ENCODE measurements at places on chromosomes 12 and 14.

- no peak for DNase-seq
Observed at GRCh38 chr12:93025145-93026103, 96.3 kb upstream of the EEA1 start.

- no peak for DNase-seq
Observed at GRCh38 chr14:105012171-105012985, 8.5 kb downstream of the CDCA4 start.

DNA sequence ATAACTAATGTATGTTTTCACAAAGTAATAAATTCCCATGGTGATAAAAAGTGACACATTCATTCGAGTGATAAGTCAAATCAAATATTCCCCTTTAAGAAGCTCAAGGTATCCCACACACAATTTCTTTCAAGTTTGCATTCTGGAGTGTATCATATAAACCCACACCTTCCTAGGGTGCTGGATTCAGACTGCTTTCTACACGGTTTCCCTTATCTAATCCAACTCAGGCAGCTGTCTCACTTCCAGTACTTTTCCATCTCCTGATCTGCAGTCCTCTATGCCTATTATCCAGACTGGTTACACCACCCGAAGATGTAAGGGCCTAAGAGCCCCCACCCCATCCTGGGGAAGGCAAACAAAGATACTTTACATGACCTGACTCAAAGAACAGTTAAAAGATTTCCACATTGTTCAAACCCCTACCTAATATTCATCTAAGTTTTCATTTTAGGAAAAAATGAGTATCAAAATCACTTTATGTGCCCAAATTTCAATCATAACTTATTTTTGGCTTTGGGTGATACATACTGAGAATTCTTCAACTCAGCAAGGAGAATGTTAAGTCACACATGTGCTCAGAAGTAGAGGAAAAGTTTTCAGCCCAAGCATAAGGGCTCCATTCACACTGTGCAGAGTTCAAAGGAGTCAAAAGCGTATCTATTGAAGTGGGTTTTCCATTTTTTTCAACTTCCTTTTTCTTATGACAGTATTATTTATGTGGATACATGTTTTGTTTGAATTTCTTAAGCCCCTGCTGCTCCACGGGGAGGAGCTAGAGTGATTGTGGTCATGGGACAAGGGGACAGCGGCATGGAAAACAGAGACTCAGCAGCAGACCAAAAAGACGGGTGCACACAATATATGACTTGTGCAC lies 41.8 kb downstream of the CORO1C start:
- peak; percentile 64 for DNase-seq

DNA sequence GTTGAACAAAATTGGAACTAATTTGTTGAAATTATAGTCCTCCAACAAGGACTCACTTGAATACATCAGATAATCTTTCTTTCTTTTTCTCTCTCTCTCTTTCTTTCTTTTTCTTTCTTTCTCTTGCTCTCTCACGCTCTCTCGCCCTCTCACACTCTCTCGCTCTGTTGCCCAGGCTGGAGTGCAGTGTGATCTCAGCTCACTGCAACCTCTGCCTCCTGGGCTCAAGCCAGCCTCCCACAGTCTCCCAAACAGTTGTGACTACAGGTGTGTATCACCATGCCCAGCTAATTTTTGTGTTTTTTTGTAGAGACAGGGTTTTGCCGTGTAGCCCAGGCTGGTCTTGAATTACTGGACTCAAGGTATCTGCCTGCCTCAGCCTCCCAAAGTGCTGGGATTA lies 22.8 kb downstream of the WDR20 start:
- DNase-seq, result no peak

- DNase-seq, result no peak
Observed at GRCh38 chr12:48768147-48768546, 20.7 kb downstream of the ADCY6 start.

DNA sequence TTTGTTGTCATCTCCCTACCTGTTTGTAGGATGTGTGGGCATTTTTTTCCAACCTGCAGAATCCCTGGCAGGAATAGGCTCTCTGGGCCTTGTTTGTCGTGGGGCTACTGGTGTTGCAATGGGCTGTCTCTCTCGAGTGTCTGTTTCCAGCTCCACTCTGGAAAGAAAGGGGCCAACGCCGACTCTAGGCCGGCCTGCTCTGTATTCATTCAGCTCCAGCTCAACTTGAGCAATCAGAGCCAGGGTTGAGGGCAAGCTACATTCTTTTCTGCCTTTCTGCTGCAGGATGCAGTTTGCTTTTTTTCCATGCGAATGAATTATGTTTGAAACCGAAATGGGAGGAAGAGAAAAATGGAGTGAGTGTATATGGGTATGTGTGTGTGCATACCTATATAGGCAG lies 2.3 kb downstream of the JDP2 start:
- no peak for DNase-seq

DNA sequence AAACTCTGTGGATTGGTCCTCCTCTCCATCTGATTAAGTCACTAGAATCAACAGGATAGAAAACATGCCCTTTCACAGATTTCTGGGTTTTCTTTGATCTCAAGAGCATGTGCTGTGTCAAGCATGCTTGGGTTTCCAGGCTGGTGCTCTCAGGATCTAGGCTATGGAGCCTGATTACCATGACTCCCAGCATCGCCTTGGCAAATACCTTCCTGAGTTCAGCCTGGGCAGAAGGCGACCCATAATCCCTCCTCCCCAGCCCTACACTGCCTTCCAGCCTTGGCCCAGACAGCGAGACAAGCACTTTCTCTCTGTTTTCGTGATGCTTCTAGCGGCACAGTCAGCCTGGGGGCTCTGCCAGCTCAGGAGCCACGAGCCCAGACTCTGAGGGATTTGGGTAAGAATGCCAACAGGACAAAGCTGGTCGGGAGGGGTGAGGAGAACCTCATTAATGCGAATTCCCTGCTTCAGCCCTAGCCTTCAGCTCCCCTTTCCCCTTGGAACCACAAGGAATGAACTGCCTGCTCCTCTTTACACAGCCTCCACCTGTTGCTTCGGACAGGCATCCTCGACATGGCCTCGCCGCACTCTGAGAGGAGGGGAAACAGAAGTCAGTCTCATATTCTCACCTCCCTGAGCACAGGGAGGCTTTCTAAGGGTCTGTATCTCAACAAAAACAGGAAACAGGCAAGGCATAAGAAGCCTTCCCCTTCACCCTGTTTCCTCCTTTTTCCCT lies 227.1 kb downstream of the MSRB3 start:
- DNase-seq, result no peak

GRCh38 chr12:25743679-25744215 lies 190.7 kb upstream of the LMNTD1 start:
- no peak for DNase-seq

DNA sequence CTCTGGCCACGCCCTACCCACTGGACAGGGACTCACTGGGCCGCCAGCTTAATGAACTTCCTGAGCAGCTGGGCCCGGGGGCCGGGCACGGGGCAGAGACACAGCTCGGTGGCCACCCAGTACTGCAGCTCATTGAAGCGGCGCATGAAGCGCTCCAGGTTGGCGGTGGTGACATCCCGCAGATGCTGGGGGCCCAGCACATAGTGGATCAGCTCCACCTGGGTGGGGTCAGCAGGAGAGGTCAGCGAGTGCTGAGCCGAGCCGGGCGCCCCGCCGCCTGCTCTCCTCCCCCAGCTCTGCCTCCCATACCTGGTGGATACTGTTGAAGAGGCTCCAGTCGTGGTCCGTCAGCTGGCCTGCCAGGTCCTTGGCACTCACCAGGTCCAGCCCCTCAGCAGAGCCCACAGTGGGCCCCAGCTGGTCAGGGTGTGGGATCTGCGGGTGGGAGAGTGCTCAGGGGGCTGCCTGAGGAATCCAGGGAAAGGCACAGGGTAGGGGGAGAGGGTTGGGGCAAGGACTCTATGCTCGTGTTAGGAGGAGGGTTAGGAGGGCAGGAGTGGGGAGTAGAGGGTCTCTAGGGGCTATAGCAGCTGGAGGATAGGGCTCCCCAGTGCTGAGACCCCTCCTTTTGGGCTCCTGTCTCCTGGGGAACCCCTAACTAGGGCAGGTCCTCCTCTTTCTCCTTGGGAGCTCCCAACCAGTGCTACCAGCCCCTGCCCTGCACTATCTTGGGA lies 15.5 kb upstream of the ENDOU start:
- no peak for DNase-seq

GRCh38 chr14:32190673-32191072 lies 11.2 kb upstream of the RNU6-7 start:
- no peak for DNase-seq

DNA sequence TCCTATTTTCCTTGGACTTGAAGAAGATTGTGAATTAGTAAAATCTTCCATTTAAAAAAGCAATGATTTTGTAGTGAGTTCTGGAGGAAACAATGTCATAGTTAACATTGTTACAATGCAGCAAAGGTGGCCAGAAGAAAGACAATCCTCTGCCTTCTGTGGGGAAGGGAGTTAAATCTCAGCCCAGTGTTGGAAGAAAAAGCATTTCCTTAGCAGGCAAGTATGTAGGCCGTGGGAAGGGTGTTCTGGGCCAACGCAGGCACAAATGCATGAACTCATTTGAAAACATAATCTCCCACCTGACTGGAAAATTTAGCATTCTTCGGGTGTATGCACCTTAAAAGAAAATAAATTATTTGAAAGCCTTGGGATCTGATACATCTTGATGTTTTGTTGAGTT lies 258.6 kb downstream of the ADAMTS20 start:
- no peak for DNase-seq

GRCh38 chr14:81412779-81413178 lies 12.7 kb upstream of the STON2 start:
- DNase-seq, result no peak

DNA sequence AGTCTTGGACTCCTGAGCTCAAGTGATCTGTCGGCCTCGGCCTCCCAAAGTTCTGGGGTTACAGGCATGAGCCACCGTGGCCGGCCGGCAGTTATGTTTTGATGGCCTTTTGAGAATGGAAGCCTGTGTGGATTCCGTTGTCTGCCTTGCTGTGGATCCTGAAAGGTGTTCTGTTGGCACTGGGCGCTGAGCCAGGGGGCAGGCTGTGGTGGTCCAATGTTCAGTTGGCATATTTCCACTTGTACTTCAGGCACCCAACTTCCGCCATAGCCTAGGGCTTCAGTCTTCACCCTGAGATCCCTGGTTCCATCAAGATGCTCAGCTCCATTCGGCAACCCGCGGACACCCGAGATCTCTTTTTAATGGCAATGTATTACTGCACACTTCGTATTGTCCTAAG lies 6.3 kb upstream of the RPLP0 start:
- DNase-seq, result no peak

DNA sequence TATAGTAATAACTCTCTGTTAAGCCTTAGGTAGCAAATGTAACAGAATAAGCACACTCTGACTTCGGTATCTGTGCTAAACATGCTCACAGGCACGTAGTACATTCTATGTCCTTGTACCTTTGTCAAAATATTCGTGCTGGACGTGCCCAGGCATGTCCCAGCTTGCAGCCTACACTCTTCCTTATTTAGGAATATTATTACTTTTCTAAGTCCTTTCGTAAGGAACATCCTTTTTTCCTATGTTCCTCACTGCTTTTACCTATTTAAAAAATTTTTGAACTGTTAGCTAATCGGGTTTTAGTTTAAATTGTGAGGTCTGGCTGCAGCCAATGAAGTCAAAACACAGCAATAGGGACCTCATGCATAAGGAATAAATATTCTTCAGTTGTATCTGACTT lies 24.1 kb upstream of the UBC start:
- peak; percentile 39 for DNase-seq

GRCh38 chr12:132276066-132276826 lies 53.1 kb downstream of the GALNT9 start:
- DNase-seq, result no peak

- no peak for DNase-seq
Observed at GRCh38 chr12:72272731-72273498, 745 bp downstream of the TRHDE start.

GRCh38 chr12:92912672-92913071 lies 16.4 kb downstream of the EEA1 start:
- no peak for DNase-seq

GRCh38 chr12:3142386-3142785 lies 65.2 kb downstream of the TSPAN9 start:
- DNase-seq, result no peak

GRCh38 chr14:63777024-63777423 lies 49.2 kb upstream of the SGPP1 start:
- DNase-seq, result no peak

DNA sequence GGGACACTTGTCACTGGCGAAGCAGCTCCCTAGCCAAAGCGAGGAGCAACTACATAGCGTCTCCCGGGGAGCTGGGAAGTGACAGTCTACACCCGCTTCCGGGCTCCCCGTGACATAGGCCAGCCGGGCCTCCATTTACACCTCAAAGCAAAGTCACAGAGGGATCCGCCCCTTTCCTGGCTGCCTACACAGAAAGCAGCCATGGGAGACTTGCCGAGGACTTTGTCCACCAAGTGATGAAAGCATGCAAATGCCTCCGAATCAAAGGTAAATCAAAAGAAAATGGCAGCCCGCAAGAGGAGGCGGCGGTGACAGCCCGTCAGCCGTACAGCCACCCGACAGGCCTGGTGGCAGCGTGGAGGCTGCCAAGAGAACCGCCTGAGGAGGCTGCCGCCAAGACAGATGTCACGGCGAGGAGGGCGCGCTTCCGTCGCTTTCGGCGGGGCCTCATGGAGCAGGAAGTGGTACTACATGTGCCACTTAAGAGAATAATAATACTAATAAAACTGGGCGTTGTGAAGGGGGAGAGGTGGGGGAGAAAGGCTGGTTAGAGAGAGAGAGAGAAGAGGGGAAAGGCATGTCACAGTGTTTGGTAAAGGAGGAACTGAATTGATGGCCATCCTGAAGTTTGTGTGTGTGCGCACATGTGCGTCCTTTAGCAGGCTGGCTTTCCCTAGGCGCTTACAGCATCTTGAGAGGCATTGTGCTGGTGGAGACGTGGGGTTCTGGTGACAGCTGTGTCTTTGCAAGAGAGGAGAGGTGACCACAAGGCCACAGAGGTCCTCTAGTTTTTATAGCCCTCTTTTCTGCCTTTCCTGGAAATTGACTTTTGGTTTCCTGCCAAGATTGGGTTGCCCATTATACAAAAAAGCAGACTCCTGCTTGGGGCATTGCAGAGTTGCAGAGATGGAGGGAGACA lies 661.7 kb downstream of the VRK1 start:
- peak; percentile 89 for DNase-seq

- no peak for DNase-seq
Observed at GRCh38 chr14:51605575-51605974, 46.1 kb upstream of the FRMD6 start.

- no peak for DNase-seq
Observed at GRCh38 chr12:2548081-2548480, 246.7 kb upstream of the FKBP4 start.

GRCh38 chr14:31037709-31038221 lies 11.6 kb upstream of the STRN3 start:
- DNase-seq, result no peak

- DNase-seq, result no peak
Observed at GRCh38 chr12:31876568-31877424, 82.4 kb upstream of the RESF1 start.

- peak; percentile 57 for DNase-seq
Observed at GRCh38 chr14:97179573-97179972, 382.4 kb downstream of the VRK1 start.

GRCh38 chr12:67452119-67452805 lies 183.1 kb downstream of the CAND1 start:
- peak; percentile 50 for DNase-seq

All from activated CD4-positive, alpha-beta T cell treated with anti-CD3 and anti-CD28 coated beads for 36 hours (primary cell).